Fibroblast of skin of left quadriceps (primary cell): ENCODE measurements at places on chromosomes 6 and 20.

GRCh38 chr6:45156075-45156474 is 172.1 kb upstream of the RUNX2 start:
- DNase-seq, result no peak

DNA sequence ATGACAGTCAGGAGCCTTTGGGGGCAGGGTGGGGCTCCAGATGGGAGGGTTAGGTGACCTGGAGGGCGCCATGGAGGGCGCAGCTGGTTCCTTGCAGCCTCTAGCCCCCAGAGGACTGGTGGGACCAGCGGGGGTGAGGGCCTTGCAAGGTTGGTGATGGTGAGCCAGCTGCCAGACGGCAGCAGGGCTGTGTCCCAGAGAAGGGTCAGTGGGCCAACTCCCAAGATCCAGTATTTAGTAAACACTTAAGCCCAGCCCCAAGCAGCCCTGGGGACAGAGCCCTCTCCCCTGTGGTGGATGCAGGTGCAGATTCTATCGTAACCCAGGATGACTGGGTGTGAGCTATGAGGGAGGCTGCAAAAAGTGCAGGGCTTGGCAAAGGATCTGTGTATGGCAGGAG is 201.5 kb upstream of the RNF24 start:
- DNase-seq, result no peak

GRCh38 chr20:44990425-44990824 is 24.1 kb downstream of the STK4 start:
- DNase-seq, result no peak

- peak; percentile 43 for DNase-seq
Observed at GRCh38 chr20:32652739-32653526, 20.8 kb downstream of the C20orf203 start.

GRCh38 chr20:47862574-47863240 is 77.4 kb upstream of the SULF2 start:
- no peak for DNase-seq

GRCh38 chr20:57718490-57719009 is 8.7 kb upstream of the PMEPA1 start:
- peak; percentile 93 for DNase-seq

DNA sequence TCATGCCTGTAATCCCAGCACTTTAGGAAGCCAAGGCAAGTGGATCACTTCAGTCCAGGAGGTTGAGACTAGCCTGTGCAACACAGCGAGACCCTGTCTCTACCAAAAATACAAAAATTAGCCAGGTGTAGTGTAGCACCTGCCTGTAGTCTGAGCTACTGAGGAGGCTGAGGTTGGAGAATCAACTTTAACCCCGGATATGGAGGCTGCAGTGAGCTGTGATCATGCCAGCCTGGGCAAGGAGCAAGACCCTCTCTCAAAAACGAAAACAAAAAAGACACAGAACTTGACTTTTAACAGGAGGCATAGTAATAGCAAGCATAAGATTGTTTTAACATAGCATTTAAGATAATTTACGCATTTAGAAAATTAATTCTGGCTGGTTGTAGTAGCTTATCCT is 32.5 kb downstream of the MYB start:
- no peak for DNase-seq

DNA sequence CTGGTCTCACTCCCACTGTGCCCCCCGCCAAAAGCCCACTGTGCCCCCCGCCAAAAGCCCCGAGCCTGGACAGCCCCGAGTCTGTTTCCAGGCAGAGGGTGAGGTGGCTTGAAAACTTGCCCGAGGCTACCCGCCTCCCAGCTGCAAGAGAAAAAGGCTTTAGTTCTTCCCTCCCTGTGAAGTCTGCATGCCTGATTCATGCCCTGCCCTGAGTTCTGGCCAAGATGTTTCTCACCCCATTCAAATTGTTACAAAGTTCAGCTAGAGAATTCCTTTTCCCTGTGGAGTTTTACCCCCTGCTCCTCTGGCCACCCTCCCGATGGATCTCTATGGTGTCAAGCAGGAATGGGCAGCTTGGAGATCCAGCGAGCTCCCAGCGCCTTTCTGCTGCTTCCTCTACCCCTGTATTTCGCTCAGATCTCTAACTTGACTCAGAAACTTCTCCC is 298.8 kb upstream of the MAP3K7 start:
- DNase-seq, result no peak

DNA sequence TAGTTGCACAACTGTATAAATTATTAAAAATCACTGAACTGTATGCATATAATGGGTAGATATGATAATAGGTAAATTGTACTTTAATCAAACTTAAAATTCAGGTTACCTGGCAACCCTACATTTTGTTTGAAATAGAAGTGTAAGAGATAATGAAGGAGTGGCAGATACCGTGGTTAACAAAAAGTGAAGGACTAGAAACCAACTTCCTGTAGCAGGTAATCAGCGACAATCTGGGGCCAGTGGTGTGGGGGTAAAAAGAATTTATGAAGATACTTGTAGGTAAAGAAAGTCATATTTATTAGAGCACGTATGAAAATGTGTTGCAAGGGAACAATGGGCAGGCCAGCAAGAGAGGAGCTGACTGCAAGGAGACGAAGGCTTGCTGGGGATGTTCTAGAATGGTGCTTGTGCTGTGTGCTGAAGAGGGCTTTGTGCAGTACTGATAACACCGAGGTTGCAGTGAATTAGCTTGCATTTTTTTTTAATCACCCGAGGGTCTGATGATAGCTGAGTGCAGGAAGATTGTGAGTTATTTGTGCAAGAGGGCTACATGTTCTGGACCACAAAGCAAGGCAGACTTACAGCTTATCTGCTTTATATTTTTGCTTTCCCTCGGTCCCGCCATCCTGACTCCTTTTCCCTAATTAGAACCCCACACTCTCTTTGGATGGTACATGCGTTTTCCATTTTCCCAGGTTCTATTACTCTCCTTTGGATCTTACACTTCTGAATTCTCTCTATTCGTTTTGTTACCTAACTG is 4.6 kb upstream of the ENPP1 start:
- DNase-seq, result no peak

GRCh38 chr6:99901596-99902384 is 92.2 kb downstream of the MCHR2 start:
- no peak for DNase-seq

DNA sequence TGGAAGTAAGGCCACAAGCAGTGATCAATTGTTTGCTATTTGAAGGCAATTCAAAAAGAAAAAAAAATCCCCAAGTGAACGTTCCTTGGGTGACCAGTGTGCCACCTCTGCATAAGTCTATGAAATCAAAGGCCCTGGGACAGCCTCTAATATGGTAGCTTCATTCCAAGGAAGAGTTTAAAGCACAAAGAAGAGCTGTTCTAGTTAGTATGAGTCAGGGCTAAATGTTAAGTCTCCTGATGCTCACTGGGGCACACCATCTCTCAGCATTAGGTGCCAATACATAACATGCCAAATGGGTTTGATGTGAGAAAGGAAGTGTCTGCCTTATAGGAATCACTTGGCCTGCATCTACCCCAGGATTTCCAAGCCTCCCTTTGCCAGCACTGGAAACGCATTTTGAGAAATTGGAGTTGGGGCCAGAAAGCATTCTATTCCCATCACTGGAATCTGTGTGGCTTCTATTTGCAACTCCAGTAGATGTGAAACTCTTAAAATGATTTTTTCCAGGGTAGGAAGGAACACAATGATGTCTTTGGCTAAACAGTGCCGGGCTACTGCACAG is 13.0 kb downstream of the UNC5CL start:
- DNase-seq, result no peak

DNA sequence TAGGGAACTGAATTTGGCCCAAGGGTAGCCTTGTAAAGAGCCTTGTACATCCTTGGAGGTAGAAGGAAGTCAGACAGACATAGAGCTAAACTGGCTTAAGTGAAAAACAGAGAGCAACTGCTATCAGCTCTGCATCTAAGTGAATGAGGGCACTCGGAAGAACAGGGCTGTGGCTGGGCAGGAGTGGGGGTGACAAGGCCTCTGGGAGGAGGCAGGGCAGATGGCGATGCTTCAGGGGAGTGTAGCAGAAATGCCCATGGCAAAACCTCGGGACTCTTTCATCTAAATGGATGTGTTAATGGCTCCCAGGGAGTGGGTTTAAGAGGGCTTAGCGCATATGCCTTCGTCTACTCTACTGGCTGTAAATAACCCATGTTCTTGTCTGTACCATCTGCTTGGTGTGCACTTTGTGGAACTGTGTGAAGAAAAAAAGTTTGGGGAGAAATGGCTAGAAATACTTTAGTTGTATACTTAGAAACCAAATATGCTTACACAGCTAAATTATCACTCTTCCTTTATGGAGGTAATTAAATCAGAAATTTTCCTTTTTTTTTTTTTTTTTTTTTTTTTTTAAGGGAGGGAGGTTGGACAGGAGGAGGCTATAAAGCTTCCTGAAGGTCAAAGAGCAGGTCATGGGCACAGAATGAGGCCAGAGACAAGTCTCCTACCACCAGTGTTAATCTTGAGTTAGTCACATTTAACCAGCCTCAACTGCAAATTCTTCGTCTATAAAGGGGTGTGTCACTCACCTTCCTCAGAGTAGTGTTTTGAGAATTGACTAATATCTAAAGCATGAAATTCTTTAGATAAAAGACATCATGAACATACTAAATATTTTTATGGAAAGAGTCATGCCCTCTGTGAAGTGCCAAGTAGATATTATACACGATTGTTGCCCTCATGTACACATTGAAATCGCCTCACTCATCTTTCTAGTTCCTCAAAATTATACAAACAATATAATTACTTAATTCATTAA is 60.9 kb downstream of the FYN start:
- no peak for DNase-seq

GRCh38 chr20:50149481-50150254 is 3.9 kb downstream of the PEDS1 start:
- no peak for DNase-seq

DNA sequence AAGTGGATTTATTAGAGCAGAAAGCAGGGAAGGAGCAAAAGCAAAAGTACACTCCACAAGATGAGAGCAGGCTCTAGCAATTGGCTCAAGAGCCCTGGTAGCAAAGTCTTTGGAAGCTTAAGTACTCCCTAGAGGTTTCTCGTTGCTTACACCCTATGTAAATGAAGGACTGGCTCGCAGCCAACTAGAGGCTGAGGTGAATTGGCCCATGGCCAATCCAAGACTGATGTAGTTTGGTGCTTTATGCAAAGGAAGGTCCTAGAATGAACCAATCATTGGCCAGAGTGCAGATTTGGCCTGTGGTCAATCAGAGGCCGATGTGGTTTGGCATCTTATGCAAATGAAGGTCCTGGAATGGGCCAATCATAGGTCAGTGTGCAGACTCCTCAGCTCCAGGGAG is 191.3 kb upstream of the ARID1B start:
- no peak for DNase-seq
